ENCODE measurements at places on chromosomes 2 and 18.

- DNase-seq = no peak
Observed at GRCh38 chr2:206850369-206850768, 85.0 kb downstream of the FASTKD2 start.

GRCh38 chr18:49081511-49082155 is 130.9 kb upstream of the SMAD7 start:
- no peak for DNase-seq

- no peak for DNase-seq
Observed at GRCh38 chr2:144865670-144866069, 345.8 kb upstream of the ZEB2 start.

GRCh38 chr2:238220892-238221521 is 17.5 kb upstream of the ILKAP start:
- no peak for DNase-seq

- no peak for DNase-seq
Observed at GRCh38 chr2:203492965-203493364, 42.1 kb downstream of the RAPH1 start.

DNA sequence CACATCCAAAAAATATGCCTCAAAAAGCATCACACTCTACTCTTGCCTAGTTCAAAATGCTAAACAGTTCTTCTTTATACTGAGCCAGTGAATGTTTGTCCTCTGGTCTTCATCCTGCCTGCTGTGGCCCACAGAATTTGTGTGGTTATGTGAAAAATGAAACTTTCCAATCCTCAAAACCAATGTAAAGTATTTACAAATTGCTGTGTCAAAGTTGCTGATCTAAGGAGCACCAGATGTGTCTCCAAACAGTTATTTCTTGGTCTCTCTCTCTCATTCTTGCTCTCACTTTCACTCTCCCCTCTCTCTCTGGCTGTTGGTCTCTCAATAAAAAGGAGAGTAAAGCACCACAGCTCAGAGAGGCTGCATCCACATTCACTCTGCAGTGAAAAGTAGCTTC is 23.0 kb downstream of the EPHA4 start:
- DNase-seq = no peak
